ENCODE measurements at places on chromosomes 6 and 20.

- DNase-seq, result no peak
Observed at GRCh38 chr6:170271771-170272314, 19.0 kb downstream of the DLL1 start.

DNA sequence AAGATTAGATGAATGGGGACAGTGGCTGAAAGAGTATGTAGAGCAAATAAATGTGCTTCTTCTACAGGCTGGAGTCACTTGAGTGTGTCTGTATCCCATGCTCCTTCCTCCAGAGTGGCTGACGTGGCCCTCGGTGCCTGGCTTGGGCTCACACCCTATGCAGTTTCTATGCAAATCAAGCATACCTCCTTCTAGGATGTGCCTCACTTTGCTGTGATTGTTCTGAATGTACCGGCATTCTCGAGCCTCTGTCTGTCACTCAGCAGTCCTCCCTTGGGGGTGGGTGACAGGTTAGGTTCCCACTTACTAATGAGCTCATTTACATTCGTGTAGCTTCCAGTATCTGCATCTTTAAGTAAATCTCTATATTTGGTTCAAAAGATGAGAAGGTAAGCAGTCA, 55.1 kb upstream of the HDDC2 start:
- DNase-seq, result no peak

DNA sequence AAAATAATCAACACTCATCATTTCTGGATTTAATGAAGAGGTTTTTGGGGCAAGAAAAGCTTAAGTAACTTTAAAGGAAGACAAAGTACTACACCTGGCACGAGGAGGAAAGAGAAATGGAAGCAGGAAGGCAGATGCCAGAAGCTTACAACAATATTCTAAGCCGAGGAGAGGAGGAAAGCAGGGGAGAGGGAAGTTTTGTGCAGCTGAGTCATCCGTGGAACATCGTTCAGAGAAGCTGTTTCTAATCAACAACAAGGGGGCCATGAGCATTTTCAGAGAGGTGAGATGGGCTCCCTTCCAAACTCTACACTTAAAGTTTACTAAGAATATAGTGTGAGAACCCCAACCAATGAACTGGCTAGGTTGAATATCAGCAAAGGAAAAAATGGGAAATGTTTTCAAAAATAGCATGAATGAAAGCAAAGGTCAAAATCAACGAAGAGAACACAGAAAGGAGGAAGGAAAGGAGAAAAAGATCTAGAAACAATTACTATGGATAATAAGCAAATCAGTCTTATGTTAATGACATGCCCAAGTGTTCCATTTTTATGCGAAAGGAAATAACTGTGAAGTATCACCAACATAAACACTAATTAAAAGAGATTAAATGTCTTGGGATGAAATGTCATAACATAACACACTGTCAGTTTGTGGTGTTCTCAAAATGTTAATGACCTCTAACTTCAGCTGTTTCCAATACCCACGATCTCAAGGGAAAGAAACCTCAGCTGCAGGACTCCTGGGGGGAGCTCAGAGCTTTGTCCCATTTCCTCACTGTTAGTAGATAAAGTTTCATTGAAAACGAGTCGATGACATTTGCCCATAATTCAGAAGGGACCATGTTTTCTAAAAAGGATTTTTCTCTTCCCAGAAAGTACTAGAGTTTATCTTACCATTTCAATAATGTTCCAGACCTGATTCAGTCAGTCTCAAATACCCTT, 203.4 kb upstream of the STXBP5 start:
- no peak for DNase-seq

DNA sequence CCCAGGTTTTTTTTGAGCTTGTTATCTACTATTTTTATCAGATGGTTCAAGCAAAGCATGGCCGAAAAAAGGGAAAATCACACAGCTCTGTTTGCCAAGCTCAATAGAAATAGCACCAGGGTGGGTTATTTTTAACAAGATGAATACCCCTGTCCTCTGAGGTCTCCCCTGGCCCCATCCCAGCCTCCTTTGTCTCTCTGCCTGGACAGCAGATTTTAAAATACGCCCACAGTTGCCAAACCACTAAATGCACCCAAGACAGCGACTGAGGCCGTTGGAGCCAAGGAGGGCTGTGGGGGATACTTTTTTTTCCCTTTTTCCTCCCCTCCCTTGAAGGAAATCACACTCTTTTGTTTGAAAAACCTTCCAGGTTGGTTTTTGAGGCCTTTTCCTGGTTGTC, 106.6 kb downstream of the VEGFA start:
- DNase-seq, result no peak

GRCh38 chr6:27492631-27493190, 19.8 kb upstream of the ZNF184 start:
- no peak for DNase-seq

- peak; percentile 6 for DNase-seq
Observed at GRCh38 chr6:45148278-45148677, 179.9 kb upstream of the RUNX2 start.

GRCh38 chr6:3205913-3206312, 21.5 kb downstream of the TUBB2B start:
- DNase-seq, result peak; percentile 99

DNA sequence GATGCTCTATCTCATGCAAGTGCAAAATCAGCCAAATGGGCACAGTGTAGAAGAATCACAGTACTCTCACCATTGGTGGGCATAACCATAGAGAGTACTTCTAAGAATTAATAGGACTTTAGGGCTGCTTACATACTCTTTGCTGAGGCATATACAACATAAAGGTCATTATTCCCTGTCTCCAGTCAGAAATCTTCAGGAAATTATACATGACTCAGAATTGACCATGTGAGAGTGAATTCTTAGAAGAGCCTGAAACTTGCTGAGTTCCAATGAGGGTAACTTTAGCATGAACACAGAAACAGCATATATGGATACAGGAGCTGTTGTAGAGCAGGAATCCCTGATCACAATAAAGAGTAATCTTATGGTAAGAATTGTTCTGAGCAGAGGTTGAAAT, 498.7 kb downstream of the TENT5A start:
- no peak for DNase-seq

GRCh38 chr6:49202924-49203536, 260.0 kb downstream of the MMUT start:
- DNase-seq, result no peak

- no peak for DNase-seq
Observed at GRCh38 chr20:4490045-4490444, 231.7 kb upstream of the PRND start.

DNA sequence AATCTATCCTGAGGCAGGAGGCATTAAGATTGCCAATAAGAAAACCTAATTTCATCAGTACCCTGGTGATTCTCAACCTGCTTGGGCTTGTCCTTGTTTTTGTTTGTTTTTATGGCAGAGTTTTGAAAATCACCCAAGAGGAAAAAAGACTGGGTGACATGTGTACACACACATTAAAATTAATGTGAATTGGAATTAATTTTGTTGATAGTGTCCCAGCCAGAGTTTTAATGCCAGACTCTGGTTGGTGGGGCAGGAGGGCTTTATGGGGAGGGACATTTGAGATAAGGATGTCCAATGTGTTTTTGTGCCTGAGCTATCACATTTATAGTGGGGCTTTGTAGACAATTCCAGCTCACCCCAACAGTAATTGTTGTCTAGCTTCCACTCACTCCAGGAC, 184.6 kb downstream of the ID4 start:
- no peak for DNase-seq

DNA sequence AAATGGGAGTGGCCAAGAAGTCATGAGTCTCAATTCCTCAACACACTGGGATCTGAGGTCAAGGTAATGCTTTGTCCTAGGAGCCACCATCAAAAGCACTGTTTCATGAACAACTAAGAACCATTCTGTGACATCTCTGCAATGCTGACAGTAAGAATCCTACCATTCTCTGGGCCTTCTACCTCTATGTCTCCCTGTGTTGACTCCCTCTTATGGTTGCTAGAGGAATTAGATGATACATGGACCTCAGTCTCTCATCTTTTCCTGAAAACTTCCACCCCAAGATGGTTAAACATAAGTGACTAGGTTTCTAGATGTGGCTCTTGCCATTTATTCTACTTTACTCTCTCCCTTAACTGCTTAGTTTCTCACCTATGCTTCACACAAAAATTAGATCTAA, 9.1 kb downstream of the MTRF1L start:
- DNase-seq, result no peak

GRCh38 chr6:50716899-50717509, 3.7 kb downstream of the TFAP2D start:
- no peak for DNase-seq

DNA sequence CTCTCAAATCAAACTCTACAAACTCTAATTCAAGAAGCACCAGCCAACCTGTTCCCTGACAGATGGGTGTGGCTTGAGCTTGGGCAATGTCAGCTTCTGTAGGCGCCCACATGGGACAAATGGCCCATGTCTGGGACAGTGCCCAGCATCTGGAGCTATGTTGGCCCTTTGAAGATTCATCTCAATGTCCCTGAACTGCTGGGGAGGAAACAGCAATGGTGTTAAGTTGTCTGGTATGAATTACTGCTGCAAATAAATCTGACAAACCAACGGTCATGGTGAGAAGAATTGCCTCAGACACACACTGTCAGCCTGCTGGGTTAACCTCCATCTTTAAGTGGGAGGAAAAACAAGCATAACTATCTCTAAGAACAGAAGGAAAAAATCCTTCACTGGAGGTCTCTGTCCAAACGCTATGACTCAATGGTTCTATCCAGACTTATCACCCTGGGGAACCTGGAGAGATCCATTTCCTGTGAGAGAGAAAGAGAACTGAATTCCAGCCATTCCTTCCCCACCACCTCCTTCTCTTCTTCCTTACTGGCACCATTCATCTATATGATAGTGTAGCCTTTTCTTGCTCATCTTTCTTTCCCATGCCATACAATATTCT, 274.9 kb downstream of the CDH26 start:
- DNase-seq, result no peak

DNA sequence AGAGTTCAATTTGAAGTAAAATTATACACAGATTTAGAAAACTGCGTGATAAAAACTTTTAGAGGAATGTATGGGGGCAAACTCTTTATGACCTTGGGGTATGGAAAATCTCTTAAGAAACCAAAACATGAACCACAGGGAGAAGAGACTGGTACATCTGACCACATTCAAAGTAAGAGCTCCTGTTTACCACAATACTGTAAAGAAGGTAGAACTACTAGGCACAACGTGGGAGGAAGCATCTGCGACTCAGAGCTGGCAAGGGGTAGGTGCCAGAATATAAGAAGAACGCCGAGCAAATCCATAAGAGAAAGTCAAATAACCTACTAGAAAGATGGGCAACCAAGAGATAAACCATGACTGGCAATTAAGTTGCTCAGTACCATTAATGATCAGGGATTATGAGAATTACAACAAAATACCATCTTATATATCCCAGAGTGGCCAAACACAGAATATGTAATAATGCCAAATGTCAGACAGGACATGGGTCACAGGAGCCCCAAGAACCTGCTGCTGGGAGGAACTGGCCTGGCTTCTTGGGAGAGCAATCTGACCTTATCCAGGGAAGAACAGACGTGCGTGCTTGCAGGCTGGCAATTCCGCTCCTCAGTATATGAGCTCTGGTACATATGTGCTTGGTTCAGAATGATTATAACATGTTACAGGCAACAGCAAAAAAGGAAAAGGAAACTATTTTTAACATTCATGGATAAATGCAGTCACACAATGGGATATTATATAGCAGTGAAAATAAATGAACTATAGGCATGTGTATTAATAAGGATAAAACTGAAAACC, 50.2 kb downstream of the INSM1 start:
- DNase-seq, result no peak

GRCh38 chr6:3230900-3231246, 3.4 kb upstream of the TUBB2B start:
- no peak for DNase-seq

GRCh38 chr20:22802296-22802695, 217.9 kb upstream of the FOXA2 start:
- DNase-seq, result no peak

GRCh38 chr6:143707697-143708096, 29.9 kb downstream of the PHACTR2 start:
- no peak for DNase-seq

- DNase-seq, result no peak
Observed at GRCh38 chr6:24923885-24924401, 11.8 kb downstream of the RIPOR2 start.

DNA sequence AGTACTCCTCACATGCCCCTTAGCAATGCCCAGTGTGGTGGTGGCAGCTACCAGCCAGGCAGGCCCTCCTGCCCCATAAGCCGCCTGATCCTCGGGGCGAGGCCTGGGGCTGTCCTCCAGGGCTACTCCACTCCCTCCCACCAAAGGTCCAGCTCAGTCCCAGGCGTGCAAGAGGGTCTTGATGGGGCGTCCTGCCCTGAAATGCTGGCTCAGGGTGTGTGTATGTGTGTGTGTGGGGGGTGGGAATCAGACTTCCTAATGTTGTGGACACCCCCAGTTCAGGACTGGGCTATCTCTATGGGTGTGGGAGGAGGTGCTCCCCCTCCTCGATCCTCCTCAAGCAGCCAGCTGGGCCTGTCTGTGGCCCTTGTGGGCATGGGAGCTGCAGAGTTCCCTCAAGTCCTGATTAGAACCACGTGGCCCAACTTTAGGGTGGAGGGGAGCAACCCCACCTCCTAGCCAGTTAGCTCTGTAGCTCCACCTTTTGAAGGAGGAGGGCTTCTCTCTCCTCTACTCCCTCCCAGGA, 7.5 kb downstream of the HSPA12B start:
- no peak for DNase-seq

DNA sequence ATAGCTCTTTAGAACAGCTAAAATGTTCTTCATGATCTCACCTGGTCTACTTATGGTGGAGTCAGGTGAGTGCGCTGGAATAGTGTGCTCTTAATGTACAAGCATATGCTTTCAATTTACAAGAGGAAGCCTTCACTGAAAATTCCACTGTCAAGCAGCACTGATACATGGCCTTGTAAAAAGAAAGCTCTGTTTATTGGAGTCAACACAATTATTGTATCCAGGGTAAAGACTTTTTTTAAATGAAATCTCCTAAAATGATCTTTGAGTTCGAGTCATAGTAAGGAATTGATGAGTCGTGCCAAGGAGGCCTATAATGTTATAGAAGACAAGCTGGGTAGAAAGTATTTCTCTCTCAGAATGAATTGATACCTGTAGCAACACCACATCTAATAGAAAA, 41.6 kb upstream of the CARMIL1 start:
- DNase-seq, result peak; percentile 40
